DMS79 treated with DMSO at 0.1 percent for 48 hours (cell line): ENCODE measurements at places on chromosomes 12 and 14.

- DNase-seq: no peak
Observed at GRCh38 chr14:94923786-94924185, 153.9 kb upstream of the GSC start.

DNA sequence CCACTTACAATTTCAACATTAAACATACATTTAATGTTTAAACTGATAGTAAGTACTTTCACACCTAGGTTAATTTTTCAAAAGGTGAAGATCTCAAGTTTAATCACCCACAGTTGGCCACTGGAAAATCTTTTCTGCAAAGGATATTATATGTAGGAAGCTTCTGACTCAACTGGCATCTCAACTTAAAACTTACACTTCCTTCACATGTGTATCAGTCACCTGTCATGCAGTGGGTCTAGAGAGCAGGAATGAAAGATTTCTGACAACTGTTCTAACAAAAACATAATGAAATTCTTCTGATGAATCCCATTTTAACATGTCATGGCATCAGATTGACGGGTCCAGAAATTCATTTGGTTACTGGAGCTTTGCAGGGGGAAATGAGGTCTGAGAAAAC, 192.8 kb downstream of the KLHL28 start:
- no peak for DNase-seq

DNA sequence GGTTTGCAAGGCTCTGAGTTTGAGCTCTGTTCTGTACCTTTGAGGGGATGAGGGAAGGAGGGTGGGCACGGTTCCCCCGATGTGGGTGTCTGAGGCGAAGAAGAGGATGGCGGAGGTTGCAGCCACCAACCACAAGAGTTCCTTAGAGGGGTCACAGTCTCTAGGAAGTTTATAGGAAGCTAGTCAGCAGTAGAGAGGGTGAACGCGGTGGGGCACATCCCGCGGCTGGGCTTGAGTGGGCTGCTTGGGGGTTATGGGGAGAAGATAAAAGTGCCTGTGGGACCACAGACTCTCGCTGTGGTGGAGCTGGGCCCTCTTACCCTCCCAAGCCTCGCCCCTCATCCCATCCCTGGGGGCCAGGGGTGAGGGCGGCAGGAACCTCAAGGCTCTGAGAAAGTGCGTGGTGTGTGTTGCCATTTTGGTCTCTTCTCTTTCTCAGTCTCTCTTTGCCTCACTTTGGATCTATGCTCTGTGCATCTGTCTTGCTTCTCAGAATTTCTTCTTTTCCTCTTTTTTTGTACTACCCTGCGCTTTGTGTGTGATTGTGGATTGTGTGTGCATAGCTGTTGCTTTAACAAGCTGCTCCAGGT, 2.7 kb downstream of the CD4 start:
- DNase-seq: no peak

GRCh38 chr14:61672796-61673195, 22.5 kb upstream of the HIF1A start:
- no peak for DNase-seq

GRCh38 chr12:131872154-131873051, 22.0 kb upstream of the ULK1 start:
- DNase-seq: no peak

GRCh38 chr12:120998435-120998834, 17.9 kb downstream of the C12orf43 start:
- no peak for DNase-seq

DNA sequence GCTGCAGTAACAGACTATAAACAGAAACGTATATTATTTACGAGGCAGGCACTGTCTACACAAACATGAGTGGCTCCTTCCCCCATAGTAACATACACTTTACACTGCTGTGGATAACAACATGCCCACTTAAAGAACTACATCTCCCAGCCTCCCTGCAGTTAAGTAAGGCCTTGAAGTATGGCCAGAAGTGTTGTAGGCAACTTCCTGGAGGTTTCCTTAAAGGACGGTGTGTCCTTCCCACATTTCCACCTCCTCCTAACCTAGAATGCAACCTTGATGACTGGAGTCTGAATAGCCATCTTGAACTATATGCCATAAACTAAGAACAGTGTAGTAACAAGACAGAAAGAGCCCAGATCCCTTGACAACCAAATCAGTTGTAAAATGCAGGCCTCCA, 20.3 kb downstream of the MED13L start:
- DNase-seq: peak; percentile 28

GRCh38 chr12:7899755-7900154, 27.0 kb upstream of the SLC2A14 start:
- DNase-seq: no peak

- DNase-seq: no peak
Observed at GRCh38 chr12:85260896-85261295, 19.1 kb upstream of the ALX1 start.

GRCh38 chr12:16027002-16027401, 115.9 kb downstream of the DERA start:
- no peak for DNase-seq

DNA sequence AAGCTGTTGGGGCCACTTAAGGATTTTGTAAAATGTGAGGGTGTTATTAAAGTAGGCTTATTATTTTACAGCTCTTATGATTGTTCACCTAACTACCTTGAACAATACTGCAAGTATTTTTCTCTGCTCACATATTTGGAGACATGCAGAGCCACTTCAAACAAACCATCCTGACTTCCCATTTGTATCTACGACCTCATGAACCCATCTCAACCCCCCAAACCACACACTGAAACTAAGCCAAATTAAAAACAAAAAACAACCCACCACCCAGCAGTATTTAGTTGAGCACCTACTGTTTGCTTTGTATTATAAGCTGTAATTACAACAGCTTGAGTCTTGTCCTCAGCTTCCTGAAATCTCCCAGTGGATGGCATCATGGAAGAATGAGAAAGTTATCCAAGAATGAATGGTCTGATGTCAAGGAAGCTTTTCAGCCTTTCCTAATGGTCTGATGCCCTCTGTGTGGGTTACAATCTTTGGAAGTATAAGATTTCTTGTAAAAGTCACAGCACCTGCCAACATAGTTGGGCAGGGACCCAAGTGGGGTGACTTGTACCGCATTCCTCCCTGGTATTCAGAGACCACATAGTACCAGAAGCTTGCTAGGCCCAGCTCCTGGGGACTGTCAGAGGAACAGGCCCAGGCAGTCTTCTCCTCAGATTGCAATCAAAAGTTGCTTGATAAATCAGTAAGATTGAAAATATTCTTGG, 416.6 kb downstream of the ZFP36L1 start:
- DNase-seq: no peak

- DNase-seq: no peak
Observed at GRCh38 chr14:101010293-101010692, 106.8 kb upstream of the RTL1 start.

DNA sequence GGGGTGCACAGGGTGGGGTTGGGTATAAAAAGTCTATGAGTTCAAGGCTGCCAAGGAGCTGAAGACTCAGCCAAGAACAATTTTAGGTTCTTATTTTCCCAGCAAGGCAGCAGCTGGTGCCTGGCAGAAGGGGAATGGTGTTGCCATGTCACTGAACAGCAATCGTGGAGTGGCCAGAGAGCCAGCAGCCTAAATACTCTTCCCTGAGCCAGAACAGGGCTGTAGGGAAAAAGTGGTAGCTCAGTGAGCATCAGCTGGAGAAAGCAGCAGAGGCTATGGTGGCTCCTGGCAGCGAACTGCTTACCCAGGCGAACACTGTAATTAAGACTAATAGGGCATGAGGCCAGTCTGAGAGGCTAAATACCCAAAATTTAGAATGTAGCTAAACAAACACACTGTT, 334.9 kb downstream of the RMST start:
- DNase-seq: no peak

DNA sequence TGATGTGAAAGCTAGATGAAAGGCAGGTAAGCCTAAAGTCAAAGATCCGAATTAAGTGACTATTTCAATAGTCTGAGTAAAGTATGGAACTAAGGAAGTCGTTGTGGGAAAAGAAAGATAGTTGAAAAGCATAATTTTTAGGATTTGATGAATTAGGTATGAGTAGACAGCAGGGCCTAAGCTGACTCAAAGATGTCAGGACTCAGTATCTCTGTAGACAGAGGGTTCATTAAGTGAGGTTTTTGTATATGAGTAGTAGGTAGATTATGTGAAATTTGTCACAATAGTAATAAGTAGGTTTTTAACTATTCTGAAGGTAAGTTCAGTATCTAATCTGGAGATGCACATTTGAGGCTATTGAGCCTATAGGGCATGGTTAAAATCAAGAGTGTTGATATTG, 196.4 kb downstream of the RASSF9 start:
- DNase-seq: no peak

DNA sequence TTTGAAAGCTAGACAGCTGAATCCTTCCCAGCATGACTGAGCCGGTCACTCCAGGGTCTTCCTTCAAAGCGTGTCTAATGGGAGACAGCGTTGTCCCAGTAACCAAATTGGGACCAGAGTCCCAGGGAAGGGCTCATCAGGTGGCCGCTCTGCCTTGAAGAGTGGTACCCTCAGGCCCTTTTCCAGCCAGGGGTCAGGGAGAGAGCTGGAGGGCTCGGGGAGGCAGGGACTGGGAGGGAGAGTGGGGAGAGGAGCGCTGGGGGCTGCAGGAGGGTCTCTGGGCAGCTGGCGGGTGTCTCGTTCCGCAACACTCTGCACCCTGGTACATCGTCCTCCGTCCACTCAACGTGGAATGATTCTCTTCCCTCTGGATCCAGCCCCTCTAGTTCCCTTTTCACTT, 1.6 kb upstream of the RTL1 start:
- no peak for DNase-seq

GRCh38 chr12:62520361-62520760, 53.7 kb downstream of the MON2 start:
- DNase-seq: no peak

DNA sequence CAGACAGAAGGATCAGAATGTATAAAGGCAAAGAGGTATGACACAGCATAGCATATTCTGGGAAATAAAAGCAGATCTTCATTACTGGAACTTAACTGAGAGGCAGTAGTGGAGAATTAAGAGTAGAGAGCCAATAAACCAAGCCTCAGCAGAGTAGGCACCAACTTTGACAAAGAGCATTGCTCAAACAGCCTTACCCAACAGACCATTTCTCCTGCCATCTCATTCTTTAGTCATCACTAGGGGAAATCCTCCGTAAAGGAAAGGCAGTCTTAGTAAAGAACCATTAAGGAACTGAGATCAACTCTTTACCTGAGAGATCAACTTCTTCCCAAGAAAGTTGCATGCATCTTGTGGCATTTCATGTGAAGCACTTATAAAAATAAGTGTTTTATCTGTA, 36.6 kb downstream of the SENP1 start:
- no peak for DNase-seq

DNA sequence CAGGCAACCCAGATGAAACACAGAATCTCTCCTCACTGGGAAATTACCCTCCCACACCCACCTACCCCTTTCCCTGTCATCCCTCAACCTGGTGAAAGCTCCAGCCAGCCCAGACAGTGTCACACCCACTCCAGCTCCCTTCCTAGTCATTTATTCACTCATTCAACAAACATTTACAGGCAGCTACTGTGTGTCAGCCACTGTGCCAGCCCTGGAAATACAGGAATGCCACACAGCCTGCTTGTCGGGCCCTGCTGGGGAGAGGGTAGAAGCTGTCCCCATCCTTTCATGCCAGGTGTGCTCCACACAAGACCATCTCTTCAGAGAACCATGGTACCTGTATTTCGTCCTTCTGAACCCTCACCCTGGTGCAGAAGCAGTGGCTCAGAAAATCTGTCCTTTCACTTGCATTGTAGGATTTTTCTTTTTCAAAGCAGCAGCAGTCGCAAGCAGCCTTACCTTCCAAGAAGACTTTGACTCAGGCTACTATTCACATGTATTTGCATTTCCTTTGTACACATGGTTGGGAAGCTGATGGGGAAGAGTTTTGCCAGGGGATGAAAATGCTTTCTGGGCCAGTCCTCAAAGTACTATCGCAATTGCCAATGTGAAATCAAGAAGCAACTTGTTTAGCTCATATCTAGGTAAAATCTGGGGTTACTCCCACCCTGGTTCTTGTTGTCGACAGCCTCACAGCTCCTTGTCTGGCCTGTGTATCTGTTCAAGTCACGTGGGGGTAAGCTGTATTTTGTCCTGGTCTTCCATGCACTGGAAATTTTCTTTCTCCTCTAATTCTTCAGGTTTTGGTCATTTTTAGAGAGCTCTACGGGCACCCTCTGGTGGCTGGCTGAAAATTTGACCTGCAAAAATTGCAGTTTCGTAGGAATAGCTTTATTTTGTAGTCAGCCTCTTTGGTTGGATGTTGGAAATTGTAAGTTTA, 147.4 kb upstream of the EGLN3 start:
- no peak for DNase-seq

GRCh38 chr14:72052356-72052755, 120.1 kb downstream of the RGS6 start:
- no peak for DNase-seq

DNA sequence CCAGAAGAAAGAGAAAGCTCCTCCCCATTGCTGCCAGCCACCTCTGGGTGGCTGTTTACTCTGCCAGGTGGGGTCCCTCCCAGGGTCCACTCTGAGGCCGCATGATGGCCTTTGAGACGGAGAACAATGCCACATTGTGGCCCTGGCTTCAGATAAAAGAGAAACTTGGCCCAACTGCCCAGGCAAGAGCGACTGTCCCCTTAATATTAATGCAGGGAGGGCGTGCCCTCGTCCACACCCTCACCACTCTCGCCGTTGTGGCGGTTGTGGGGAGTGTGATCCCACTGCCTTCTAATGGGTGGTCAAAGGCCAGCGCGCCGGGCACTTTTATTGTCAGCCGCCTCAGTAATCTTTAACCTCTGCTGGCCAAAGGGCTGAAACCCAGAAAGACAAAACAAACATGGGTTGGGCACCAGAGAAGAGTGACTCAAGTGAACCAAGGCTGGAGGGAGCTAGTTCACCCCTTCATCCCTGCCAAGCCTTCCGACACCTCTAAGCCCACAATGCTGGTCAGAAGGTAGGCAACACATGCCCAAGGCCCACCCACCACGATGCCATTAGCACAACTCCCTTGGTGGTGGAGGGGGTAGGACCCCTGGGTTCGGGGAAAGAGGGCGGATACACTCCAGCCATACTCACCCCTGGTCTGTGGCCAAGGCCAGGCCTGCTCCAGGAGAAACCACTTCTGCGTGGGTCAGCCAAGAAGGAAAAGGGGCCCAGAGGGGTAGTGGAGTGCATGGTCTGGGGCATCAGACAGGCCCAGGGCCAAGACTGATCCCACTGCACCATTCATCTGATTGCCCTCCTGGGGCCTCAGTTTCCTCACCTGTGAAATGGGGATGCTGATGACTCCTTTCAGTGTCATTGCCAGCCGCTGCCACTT, 44.5 kb upstream of the BCL11B start:
- DNase-seq: no peak

GRCh38 chr12:23659131-23659530, 290.3 kb downstream of the SOX5 start:
- no peak for DNase-seq

- no peak for DNase-seq
Observed at GRCh38 chr12:115632308-115632707, 645.2 kb downstream of the MED13L start.

DNA sequence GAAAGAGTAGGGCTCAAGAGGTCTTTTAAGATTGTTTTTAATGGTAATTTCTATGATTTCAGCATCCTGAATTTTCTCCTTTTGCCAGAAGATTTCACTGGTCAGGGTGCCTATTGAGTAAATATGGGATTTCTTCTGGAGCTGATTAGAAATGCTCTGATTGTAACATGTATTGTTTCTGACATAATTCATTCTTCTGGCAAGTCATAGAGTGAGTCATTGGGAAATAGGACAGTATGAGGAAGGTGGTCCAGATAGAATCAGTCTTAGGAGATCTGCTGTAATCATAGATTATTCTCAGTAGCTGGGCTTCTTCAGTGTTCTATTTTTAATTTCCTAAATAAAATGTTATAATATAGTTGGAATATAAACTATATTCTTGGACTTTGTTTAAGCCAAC, 182.0 kb upstream of the NAV3 start:
- no peak for DNase-seq

GRCh38 chr14:33393231-33393894, 454.7 kb downstream of the NPAS3 start:
- DNase-seq: no peak

- peak; percentile 70 for DNase-seq
Observed at GRCh38 chr14:96039633-96040311, 610 bp downstream of the C14orf132 start.
